ENCODE measurements at places on chromosomes 16 and 17. TPM values are rescaled to one million over a fixed set of nuclear protein-coding genes. Genes with fewer than 3 reads are reported as not detected.
A peak's percentile ranks its signal among the peaks of the same experiment; 100 is the strongest.

Gene TEX14
- total RNA-seq, result 1.0 TPM

Gene ESRP2
- 102 TPM for total RNA-seq

Gene TEKT3
- total RNA-seq, result 0.64 TPM

DNA sequence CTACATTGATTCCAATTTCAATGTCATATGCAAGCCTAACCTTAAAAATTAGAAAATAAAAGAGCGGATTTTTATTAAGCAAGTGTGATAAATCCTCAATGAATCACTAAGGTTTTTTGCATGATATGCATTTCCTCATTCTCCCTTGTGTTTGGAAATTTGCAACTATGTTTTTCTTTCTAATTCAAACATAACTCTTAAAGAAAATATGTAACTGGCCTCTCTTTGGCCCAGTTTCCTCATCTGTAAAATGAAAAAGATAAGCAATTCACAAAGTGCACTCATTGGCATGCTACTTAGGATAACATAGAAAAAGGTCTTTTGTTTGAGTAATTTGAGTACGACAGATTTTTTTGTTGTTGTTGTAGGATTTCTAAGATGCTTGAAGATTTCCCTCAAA, 295.5 kb downstream of the CDH11 start:
- DNase-seq, result no peak

- DNase-seq, result no peak
Measured at GRCh38 chr17:50661795-50662391, 27.2 kb downstream of the ABCC3 start.

GRCh38 chr16:30368792-30369090, 1.6 kb downstream of the TBC1D10B start:
- no peak for DNase-seq

GRCh38 chr16:73997971-73998370, 298.6 kb upstream of the PSMD7 start:
- DNase-seq, result no peak

GRCh38 chr16:14003074-14003570, 68.0 kb upstream of the MRTFB start:
- DNase-seq, result no peak

DNA sequence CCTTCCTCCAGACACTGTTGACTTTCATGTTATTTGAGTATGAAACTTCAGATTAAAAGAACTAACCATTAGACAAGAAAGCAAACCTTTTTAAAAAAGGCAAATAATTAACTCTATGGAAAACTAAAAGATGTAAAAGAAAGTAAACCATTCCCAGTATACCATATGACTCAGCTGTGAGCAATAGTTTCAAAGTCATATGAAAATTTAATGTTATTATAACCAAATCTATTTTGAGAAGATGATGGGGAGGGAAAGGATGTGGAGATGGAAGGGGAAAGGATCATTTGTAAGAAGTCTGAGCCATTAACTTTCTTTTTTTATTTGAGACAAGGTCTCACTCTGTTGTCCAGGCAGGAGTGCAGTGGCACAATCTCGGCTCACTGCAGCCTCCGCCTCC, 131.8 kb downstream of the IRX5 start:
- DNase-seq, result no peak

GRCh38 chr16:4347765-4348509, 3.2 kb downstream of the PAM16 start:
- DNase-seq, result peak; percentile 76
